ENCODE measurements at places on chromosomes 2 and 18.

DNA sequence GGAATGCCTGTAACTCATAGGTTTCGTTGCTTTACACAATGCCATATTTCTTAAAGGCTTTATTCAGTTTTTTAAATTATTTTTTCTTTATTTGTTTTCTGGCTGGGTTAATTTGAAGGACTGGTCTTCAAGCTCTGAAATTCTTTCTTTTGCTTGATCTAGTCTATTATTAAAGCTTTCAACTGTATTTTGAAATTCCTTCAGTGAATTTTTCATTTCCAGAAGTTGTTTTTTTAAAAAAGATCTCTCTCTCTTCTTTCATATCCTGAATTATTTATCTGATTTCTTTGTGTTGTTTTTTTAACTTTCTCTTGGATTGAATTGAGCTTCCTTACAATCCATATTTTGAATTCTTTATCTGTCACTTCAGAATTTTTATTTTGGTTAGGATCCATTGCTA lies 239.9 kb upstream of the CTAGE1 start:
- DNase-seq = no peak

DNA sequence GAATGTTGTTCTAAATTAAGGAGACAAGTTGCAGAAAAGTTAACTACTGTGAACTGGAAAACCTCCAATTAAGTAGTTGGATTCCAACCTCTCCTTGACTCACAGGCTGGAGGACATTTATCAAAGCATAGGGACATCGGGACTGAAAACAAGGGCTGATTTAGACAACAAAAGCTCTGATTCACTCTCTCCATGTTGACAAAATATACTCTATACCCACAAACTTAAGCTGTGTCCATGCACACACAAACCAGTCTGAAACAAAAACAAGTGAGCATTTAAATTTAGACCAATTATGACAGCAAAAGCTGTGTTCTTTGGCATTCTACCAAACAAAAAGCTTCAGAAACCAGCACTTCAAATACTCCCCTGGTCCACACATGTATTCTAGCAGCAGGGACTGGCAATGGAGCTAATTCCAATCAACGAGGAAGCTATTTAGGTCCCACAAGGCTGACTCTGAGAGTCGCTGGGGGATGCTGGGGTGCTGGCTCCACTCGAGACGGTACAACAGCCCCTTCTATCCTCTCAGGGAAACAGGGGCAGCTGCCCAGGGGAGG lies 71.4 kb downstream of the NXPH2 start:
- no peak for DNase-seq

DNA sequence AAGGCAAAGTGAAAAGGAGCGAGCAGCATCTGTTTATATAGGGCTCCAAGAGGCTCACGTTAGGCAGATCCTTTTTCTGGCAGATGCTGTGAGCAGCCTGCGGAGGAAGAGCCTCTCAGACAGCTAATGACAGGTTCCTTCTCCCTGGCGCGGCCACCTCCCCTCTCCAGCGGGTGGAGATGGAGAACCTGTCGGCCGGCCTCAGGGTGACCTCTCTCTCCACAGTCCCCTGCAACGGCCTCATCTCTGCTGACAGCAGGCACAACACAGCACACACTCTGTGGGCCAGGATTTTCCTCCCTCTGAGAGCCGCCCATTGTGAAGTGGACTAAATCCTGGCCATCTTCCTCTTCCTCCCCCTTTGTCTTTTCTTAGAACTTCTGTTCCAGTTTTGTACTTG lies 119.8 kb downstream of the PRKCE start:
- no peak for DNase-seq

DNA sequence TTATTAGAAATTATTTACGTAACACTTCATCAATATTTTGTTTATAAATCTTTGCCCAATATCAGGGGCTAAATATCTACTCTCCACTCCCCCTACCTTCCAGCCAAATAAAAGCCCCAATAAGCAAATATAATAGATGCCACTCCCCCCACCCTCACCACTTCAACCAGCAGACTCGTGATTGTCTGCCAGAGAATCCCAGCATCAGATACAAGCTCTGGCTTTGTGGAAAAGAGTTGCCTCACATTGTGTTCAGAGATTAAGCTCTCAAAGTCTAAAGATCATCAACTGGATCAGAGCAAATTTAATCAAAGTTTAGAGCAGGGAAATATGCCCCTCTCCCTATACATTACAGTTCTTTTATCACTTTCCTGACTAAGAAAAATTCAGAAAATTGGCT lies 39.5 kb downstream of the AOX1 start:
- no peak for DNase-seq

DNA sequence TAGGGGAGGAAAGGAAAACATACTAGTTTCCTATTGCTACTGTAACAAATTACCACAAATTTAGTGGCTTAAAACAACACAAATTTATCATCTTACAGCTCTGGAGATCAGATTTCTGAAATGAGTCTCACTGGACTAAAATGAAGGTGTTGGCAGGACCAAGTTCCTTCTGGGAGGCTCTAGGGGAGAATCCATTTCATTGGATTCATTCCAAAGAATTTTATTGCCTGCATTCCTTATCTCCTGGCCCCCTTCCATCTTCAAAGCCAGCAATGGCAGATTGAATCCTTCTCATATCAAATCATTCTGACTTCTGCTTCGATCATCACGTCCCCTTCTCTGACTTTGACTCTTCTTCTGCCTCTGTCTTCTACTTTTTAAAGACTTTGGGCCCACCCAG lies 250.9 kb downstream of the IRS1 start:
- no peak for DNase-seq

DNA sequence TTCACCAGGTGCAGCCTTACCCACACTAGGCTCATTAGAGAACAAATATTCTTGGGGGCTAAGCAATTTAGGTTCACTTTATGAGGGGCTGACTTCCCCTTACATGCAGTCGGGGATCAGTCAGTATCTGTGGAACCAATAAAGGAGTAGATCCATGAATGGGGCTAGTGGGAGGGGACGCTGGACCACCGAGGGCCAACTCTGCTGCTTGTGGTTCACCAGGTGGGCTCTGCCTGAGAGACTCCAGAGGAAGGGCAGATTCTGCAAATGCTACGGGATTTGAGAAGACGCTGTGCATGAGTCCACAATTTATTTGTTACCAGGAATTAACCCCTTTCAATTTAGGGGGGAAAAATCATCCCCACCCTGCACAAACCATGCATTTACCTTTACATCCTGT lies 15.9 kb upstream of the HAAO start:
- no peak for DNase-seq

GRCh38 chr18:22368021-22368420 lies 49.7 kb downstream of the CTAGE1 start:
- peak; percentile 38 for DNase-seq

GRCh38 chr18:1976484-1976883 lies 594.8 kb downstream of the METTL4 start:
- DNase-seq = no peak

GRCh38 chr18:46625069-46625468 lies 32.0 kb downstream of the LOXHD1 start:
- no peak for DNase-seq
